SHP77 treated with DMSO at 0.1 percent for 48 hours (cell line): ENCODE measurements at places on chromosomes 12 and 14.
A peak's percentile ranks its signal among the peaks of the same experiment; 100 is the strongest.

- DNase-seq = no peak
Observed at GRCh38 chr12:103944964-103945363, 14.8 kb downstream of the HSP90B1 start.

DNA sequence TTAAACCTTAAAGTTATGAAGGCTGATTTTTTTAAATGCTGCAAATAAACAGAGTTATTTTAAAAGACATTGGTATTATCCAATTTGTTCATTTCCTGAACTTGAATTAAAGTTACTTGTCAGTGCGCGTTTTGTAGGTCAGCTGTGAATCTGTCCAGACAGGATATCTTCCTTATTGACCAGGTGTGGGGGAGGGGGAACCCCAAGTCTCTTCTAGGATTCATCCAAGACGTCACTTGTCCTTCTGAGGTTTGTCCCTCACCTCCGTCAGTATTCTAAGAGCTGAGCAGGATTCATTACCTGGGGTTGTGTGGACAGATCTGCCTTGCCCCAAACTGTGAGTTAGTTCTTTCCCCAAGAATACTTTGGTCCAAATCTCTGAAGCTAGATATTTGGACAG lies 8.8 kb upstream of the PRIMA1 start:
- DNase-seq = no peak

- DNase-seq = peak; percentile 57
Observed at GRCh38 chr12:111445726-111446581, 40.2 kb downstream of the SH2B3 start.

- DNase-seq = no peak
Observed at GRCh38 chr12:89856431-89856830, 147.8 kb upstream of the ATP2B1 start.

DNA sequence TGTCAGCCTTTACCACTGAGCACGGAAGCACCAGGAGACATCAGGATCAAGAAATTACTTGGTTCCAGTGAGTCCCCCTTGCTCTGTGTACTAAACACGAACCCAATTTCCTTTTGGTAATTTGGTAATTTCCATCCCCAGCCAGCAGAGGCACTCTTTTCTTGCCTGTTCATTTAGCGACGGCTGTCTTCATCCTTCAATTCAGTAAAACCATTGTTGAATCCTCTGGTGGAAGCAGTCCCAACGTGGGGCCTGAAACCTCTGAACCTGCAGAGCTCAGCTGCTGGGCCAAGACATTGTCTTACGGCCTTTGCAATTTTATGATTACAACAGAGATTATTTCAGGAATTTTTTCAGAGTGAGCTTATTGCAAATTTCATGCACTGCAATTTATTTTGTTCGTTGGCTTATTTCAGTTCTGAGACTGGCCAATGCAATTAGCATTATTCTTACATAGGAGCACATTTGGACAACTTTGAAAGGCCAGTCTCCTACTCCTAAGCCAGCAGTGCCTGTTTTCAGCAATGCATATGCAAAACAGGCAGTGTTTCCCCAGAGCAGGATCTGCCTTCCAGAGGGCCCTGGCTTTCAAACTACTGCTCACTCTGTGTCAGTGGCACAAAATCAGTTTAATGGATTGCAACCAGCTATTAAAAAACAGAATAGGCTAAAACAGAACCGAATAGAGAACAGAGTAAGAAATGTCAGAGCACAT lies 372.9 kb upstream of the TMEM132C start:
- DNase-seq = no peak

GRCh38 chr14:68800390-68800789 lies 7.5 kb upstream of the ZFP36L1 start:
- no peak for DNase-seq

DNA sequence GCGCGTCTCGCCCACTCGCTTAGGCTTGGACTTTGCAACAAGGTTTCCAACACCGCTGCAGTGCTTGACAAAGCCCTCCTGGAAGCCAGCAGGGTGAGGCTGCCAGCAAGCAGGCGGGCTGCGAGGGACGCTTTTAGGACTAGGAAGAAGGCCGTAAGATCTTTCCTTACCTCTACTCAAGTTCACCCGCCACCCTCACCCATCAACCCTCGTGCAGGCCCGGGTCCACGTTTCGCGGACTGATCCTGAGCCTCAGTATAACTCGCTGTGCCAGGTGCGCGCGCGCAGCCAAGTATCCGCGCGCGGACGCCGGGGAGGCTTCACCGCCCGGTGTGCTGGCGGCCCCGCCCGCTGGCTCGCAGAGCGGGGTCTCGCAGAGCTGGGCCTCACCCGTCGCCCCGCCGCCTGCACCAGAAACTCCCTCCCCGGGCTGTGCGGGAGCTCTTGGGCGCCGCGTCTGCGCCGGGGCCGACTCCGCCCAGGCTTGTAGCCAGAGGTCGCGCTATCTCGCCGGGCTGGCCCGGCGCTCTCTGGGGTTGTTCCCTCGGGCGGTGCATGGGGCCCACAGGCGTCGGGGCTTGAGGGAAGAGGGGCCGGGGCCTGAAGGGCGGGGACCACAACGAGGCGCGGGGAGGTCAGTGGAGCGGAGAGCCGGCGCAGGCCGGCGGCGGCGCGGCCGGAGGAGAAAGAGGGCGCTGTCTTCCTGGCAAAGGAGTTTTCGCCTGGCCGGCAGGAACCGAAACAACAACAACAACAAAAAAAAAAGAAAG lies 7.6 kb upstream of the SIX1 start:
- DNase-seq = no peak

DNA sequence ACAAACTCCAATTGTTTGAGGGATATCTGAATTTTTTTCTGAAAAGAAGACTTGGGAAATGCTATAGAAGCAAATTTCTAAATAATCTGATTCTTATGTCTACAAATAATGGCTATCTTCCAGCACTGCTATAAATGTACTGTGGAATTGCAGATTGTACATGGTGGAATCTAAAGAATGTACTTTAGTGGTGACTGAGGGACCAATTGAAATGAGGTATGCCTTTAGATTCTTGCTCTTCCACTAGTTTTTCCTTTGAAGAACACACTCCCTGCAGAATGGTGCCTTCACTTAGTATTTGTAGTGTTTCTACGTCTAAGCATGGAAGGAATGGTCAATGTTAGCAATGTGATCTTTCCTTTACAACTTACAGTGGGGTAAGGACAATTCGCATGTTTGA lies 11.7 kb upstream of the PRB4 start:
- DNase-seq = no peak

DNA sequence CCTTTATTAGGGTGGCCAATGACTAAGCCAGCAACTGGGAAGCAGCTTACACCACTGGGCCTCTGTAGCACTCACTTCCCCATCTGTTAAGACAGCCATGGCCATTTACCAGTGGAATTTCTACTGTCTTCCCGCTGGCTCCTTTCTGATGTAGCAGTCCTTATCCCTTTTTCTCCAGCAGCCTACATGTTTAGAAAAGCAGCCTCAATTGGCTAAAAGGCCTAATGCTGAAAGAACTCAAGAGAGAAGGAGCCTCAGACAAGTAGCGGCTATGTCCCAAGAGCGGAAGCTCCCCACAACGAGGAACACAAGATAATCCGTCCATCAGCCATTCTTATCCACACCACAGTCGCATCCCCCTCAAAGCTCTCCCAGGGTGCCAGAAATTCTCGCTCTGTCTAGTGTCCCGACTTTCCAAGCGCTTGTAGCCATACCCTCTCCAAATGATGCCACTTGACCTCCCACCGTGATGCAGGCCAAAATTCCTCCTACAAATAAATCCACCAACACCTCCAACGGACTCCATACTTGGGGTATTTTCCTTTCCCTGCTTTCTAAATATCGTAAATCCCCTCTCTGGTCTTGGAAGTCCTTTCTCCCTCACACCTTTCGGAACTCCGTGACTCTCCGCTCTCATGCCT lies 624 bp downstream of the M6PR start:
- DNase-seq = no peak

- DNase-seq = no peak
Observed at GRCh38 chr12:101597164-101597563, 2.4 kb downstream of the MYBPC1 start.

DNA sequence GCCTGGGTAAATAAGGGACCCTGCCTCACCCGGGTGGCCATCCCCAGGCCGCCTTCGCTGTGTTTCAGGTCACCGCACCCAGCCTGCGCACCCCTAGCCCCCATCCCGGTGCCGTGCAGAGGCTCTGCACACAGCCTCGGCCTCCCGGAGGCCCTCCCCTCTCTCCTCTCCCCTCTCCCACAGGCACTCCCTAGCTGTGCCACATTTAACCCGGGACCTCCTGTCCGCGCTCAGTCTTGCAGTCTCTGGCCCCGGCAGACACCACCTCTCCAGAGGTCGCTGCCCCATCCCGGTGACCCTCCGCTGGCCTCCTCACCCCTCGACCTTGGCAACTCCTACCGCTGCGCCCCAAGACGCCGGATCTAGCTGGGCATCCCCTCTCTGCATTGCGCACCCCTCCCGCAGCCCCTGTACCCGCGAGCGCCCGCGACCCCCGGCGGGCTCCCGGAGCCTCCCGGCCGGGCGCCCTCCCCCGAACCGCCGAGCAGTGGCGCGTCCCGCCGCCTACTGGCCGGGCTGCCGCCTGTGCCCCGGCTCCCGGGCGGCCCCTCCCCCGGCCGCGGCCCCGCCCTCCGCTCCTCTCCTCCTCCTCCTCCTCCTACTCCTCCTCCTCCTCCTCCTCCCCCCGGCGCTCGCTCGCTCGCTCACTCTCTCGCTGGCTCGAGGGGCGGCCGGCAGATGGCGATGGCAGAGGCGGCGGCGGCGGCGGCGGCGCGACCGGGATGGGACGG lies 120.7 kb downstream of the AACS start:
- DNase-seq = peak; percentile 17

DNA sequence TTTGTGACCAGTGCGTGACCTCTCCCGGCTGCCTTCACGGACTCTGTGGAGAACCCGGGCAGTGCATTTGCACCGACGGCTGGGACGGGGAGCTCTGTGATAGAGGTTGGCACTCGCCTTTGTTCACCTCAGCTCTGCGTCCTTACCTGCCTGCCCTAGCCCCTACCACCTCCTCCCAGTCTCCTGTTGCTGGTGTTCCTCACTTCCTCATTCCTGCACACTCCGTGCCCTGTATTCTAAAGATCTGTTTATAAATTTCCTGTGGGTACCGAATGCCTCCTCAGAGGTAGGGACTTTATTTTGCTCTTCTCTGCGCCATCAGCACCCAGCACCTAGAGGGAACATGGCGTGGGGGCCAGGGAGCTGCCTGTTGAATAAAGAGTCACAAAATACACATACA lies 2.3 kb downstream of the DLK1 start:
- DNase-seq = no peak

- DNase-seq = no peak
Observed at GRCh38 chr14:93493054-93493453, 62.3 kb downstream of the UNC79 start.

- DNase-seq = no peak
Observed at GRCh38 chr12:109883461-109883860, 3.1 kb upstream of the GLTP start.

DNA sequence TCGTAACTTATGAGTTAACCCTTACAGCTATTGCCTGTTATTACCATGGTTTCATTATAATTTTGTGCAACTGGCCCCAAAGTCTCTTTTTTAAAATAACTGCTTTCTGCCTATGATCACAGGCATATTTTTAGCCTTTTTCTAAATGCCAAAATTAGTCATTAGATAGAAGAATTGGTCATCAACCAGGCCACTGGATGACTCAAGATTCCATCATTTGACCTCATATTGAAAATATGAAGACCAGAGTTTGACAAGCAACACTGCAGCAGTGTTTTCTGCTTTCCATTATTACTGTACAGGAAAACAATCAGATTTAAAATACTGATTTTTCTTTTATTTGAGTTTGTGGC lies 54.7 kb upstream of the OTOGL start:
- no peak for DNase-seq

GRCh38 chr14:22432348-22432976 lies 156.6 kb downstream of the DAD1 start:
- no peak for DNase-seq

DNA sequence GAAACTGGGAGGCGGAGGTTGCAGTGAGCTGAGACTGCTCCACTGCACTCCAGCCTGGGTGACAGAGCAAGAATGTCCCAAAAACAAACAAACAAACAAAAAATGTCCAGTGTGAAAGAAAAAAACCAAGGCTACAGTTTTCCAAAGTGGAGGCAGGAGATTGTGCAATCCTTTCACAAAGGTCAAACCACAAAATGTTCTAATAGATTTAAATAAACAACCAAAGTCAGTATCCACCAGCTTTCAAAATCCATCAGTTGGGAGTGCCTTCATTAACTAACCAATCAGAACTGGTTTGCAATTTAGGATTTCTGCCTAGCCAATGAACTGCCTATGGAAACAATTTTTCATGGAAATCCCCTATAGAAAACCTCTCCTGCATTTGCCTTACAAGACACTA lies 52.3 kb upstream of the TRIM9 start:
- DNase-seq = no peak

DNA sequence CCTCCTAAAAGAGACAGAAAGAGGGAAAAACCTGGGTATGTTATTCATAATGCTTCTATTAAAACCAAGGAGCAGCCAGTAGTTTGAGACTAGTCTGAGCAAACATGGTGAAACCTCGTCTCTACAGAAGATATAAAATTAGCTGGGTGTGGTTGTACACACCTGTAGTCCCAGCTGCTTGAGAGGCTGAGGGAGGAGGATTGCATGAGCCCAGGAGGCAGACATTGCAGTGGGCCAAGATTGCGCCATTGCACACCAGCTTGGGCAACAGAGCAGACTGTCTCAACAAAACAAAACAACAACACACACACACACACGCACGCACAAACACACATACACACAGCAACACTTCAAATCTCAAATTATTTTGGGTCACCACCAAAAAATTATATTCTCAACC lies 27.8 kb downstream of the HECTD4 start:
- DNase-seq = no peak

- DNase-seq = no peak
Observed at GRCh38 chr12:100984796-100985195, 190.2 kb downstream of the ANO4 start.

- no peak for DNase-seq
Observed at GRCh38 chr14:26414103-26414502, 183.7 kb downstream of the NOVA1 start.

DNA sequence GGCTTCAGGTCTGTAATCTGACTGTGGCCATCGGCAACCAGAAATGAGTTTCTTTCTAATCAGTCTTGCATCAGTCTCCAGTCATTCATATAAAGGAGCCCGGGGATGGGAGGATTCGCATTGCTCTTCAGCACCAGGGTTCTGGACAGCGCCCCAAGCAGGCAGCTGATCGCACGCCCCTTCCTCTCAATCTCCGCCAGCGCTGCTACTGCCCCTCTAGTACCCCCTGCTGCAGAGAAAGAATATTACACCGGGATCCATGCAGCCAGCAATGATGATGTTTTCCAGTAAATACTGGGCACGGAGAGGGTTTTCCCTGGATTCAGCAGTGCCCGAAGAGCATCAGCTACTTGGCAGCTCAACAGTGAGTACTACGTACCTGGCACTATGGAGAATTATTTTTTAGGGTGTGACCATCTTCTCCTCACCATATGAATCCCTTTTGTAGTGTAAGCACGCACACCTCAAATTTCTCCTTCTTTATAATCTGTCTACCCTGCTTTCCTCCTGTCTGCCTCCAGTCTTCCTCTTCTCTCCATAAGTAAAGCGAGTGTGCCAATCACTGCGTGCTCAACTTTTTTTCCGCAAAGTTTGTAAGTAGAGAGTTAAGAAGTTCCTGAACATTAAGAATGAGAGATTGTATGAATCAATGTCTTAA lies at the start of gene TPH2:
Gene TPH2 (plus strand): TSS at position 118 of the 658 bp plus-strand sequence. CDS start 142 bp downstream, at position 260.
- DNase-seq = peak; percentile 96

- no peak for DNase-seq
Observed at GRCh38 chr14:21016413-21017190, 8.3 kb downstream of the NDRG2 start.
